NCI-H187 treated with DMSO at 0.1 percent for 48 hours (cell line): ENCODE measurements at places on chromosomes 1 and 21.

DNA sequence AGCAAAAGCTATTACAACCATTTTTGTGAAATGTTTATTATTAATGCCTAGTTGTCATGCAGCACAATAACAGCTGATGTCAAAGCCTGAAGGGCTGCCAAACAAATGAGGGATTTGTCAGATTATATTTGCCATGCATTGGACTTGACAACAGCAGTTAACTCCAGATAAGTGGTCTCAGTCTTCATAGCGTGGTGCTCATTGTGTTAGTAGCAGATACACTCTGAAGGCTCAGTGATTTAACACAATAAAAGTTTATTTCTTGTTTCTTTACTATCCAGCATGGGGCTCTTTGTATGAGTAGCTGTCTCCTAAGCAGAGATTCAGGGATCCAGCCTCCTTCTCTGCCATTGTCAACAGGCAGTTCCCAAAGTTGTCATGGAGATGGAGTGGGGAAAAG is 76.0 kb upstream of the PTGFRN start:
- DNase-seq = no peak

DNA sequence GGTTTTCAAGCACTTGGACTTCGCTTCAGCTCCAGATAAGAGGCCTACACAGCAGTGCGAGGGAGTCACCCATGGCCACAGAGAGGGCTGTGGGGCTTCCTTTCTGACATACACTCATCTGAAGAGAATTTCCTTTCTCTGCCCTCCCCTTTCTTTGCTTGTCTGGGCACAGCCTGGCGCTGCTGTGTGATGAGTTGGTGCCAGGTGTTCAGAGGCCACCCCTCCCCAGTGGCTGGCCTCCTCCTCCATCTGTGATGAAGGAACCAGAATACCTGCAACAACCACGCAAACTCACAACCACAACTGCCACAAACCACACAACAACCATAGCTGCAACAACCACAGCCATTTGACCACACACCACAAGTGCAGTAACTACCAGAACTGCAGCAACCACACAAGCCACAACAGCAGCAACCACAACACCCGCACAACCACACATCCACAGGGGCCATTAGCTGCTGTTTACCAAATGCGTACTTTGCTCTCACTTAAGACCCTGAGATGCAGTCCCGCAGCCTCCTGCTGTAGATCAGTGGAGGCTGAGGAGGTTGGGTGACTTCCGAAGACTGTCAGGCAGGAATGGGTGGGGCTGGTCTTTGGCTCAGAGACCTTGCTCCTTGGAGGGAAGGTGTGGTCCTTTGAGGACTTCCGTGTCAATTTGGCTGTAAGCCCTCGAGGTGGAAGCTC is 71.1 kb downstream of the IER5 start:
- DNase-seq = no peak

GRCh38 chr1:47393141-47393540 is 22.9 kb upstream of the FOXE3 start:
- DNase-seq = no peak

GRCh38 chr1:182752077-182752988 is 37.2 kb upstream of the NPL start:
- no peak for DNase-seq

DNA sequence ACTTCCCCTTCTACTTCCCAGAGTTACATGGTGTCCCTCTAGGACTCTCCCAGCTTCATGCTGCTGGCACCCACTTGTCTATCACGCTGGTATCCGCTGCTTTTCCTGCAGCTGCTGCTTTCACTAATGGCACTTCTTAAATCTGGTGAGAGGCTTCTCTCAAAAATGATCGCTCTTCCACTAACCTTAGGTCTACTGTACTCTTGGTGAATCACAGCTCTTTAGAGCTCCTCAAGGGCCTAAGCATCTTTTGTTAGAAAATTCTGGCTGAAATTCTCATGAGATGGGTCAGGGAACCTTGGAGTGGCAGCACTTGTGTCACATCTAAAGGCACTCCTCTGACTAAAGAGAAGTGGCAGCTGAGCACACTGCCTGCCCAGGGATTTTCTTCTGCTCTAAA is 32.1 kb downstream of the ZMYND12 start:
- DNase-seq = peak; percentile 96

- no peak for DNase-seq
Observed at GRCh38 chr21:15604413-15604812, 125.4 kb upstream of the USP25 start.
